Body of pancreas (tissue), 4 donors: ENCODE measurements at places on chromosomes 3 and 15. TPM values are rescaled to one million over a fixed set of nuclear protein-coding genes. Genes with fewer than 3 reads are reported as not detected.
A peak's percentile ranks its signal among the peaks of the same experiment; 100 is the strongest.

The STAC gene
- 1.3 TPM for total RNA-seq

The WDR93 gene
- 0.66 TPM for total RNA-seq

The GUCA1C gene
- total RNA-seq: 4.4 TPM

The ANAPC13 gene
- total RNA-seq: 21.3 TPM

The EPHB1 gene
- total RNA-seq: not detected

The GOLGA8Q gene
- total RNA-seq: 0.26 TPM

The SEMA4B gene
- total RNA-seq: 63.9 TPM

DNA sequence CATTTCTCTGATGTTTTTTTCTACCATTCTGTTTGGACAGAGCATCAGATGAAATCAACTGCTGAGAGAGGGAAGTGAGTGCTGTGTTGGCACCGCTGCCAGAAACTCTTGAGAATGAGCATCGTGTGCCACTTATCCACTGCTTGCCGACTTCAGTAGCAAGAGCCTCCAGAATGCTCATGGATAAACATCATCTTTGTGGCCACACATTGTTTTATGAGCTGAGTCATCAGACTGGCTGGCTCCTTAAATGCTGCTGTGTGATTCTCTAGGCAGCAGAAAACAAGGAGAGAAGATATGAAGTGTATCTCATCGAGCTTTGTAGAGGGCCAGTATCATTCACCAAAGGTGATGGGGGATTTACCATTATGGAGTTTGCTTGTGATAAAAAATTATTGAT lies 3.4 kb upstream of the DOCK3 start:
- DNase-seq: no peak

- peak; percentile 44 for DNase-seq
Observed at GRCh38 chr3:157122116-157122515, 37.8 kb downstream of the CCNL1 start.

DNA sequence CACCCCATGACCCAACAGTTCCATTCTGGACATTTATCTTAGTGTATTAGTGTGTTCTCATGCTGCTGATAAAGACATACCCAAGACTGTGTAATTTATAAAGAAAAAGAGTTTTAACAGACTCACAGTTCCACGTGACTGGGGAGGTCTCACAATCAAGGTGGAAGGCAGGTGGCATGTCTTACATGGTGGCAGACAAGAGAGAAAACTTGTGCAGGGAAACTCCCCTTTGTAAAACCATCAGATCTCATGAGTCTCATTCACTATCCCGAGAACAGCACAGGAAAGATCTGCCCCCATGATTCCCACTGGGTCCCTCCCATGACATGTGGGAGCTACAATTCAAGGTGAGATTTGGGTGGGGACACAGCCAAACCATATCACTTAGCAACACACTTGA lies 21.6 kb upstream of the GPD1L start:
- DNase-seq: no peak

- DNase-seq: no peak
Observed at GRCh38 chr3:127013758-127014535, 31.0 kb downstream of the PLXNA1 start.

DNA sequence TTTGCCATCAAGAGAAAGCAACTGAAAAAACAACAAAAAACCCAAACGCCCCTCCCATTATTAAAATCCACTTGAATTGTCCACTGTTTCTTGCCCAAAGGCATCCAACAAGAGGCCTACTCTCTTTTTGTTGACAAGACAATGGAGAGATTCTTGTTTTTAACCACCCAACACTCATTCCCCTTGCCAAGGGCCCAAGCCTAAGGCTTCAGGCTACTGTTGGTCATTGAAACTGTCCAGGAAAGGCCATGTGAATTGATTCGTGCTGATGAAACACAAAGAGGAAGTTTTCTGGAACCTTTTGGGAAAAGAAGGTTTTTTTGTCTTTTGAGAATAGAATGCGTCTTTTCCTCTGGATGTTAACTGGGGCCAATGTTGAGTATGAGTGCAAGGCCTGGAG lies 157.4 kb upstream of the PFN2 start:
- no peak for DNase-seq

DNA sequence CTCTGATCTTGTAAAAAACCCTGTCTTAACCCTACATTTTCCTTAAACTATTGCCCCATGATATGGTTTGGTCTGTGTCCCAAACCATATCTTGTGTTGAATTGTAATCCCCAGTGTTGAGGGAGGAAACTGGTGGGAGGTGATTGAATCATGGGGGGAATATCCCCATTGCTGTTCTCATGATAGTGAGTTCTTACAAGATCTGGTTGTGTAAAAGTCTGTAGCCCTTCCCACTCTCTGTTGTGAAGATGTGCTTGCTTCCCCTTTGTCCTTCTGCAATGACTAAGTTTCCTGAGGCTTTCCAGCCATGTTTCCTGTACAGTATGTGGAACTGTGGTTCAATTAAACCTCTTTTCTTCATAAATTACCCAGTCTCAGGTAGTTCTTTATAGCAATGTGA lies 881.4 kb downstream of the DIPK2A start:
- DNase-seq: no peak

- no peak for DNase-seq
Observed at GRCh38 chr3:9400616-9401015, 3.2 kb downstream of the SETD5 start.

- DNase-seq: peak; percentile 88
Observed at GRCh38 chr3:28726840-28727239, 378.2 kb upstream of the AZI2 start.

- peak; percentile 29 for DNase-seq
Observed at GRCh38 chr3:24264748-24265158, 229.9 kb downstream of the THRB start.

DNA sequence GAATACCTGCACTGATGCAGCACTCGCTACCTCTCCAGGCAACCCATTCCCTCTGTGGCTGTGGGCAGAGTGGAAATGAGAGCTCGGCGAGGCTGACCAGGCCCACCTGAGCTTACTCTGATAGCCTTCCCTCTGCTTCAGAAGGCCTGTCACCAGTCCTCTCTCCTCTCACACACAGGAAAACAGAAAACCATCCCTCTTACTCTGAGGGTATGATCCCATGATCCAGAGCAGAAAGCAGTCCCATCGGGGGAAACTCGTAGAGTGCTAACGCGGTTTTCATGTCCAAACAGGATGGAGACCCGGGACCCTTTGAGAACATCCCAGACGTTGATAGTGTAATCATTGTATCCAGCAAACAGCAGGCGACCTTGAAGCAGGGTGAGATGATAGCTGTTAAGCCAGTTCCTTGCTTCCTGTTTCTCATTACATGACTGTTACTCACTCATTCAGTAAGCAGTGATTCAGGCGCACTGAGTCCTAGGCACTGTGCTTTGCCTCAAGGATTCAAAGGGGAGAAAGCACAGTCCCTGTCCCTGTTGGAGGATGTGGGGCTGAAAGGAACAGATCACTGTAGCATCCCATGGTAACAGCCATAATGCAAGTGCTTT lies 11.8 kb upstream of the BCL2L10 start:
- DNase-seq: no peak

GRCh38 chr15:36370051-36370730 lies 209.2 kb upstream of the CDIN1 start:
- no peak for DNase-seq

DNA sequence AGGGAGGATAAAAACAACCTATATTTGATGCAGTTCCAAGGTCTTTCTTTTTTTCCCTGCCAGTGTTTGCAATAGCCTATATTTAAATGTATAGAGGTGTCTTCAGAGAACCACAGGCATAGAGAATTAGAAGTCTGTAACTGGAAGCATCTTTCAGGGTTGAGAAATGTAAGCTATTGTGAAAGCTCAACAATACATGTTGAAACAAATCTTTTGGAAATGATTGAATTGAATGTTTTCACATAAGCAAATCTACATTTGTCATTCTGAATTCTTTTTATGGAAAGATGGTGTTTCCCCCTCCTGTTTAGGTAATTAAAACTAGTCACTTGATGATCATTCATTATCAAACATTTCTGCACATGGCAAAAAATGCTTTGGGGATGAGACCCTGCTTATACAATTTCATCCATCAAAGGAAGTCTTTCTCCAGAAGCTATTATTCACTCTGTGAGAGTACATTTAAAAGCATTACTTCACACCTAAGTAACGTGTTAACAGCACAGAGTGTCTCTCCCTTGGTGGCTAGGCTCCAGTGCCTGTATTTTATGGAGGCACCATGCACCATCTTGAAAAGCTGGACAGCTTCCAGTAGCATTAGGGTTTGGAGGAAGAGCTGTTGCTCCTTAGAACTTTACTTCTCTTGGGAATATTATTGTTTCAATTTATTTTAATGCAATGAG lies 406.2 kb downstream of the LSAMP start:
- DNase-seq: no peak

GRCh38 chr3:46297658-46298423 lies 55.6 kb downstream of the CCR3 start:
- DNase-seq: no peak

GRCh38 chr3:192444096-192444790 lies 283.1 kb downstream of the FGF12 start:
- peak; percentile 75 for DNase-seq

DNA sequence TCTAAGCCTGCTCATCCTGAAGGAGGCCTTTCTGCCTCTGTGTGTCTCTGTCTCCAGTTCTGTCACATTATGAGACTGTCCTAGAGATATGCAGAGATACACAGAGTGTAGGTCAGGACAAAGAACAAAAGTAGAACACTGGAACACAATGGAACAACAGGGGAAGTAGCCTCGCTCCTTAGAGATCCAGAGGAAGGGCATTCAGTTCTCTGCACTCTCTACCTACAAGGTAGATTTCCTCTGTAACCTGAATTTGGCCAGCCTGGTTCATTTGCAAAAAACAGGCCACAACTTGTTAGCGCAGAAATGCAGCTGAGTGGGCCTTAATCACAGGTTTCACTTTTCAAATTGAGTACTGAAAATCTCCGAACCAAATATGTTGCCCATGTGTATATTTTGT lies 19.4 kb downstream of the NEK10 start:
- DNase-seq: no peak

- DNase-seq: peak; percentile 17
Observed at GRCh38 chr15:87752250-87752951, 504.1 kb downstream of the NTRK3 start.

DNA sequence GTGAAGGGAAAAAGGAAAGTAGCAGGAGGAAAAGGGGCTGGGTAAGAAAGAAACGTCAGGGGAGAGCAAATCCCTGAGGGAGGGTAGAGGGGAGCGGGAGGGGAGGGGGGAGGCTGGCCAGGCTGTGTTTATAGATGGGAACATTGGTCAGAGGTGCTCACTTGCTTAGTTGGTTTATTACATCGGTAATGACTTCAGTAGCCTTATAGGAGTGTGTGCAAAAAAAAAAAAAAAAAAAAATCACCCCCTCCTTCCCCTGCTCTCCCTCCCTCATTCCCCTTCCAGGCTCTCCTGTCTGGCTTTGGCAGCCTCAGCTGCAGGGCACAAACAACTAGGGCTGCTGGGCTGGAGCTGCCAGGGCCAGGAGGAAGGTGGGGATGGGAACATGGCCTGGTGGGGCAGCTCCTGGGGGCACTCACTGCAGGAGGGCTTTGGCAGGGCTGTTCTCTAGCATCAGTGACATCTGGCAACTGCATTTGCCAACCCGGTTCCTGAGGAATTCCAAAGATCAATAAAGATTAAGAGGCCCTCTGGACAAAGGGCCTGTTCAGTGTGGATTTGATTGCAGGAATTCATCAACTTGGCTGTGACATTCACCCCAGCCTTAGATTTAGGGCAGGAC lies 334.5 kb upstream of the FRG2C start:
- DNase-seq: peak; percentile 36

DNA sequence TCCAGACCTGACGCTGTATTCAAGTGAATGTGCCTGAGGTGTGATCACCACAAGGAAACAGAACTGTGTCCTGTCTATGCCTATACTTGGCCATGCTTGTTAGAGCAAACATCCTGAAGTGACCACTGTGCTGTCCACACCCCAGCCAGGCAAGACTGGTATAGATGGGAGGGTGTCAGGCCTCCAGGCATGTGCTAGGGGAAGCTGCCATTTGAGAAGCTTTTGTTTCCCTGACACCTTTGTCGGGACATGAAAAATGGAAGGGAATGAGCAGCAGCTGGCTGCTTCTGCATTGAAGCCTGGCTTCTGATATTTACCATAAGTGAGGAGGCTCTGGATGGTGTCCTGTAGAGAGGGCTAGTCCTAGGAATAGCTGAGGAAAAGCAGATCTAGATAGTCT lies 106.2 kb downstream of the CPNE4 start:
- no peak for DNase-seq

DNA sequence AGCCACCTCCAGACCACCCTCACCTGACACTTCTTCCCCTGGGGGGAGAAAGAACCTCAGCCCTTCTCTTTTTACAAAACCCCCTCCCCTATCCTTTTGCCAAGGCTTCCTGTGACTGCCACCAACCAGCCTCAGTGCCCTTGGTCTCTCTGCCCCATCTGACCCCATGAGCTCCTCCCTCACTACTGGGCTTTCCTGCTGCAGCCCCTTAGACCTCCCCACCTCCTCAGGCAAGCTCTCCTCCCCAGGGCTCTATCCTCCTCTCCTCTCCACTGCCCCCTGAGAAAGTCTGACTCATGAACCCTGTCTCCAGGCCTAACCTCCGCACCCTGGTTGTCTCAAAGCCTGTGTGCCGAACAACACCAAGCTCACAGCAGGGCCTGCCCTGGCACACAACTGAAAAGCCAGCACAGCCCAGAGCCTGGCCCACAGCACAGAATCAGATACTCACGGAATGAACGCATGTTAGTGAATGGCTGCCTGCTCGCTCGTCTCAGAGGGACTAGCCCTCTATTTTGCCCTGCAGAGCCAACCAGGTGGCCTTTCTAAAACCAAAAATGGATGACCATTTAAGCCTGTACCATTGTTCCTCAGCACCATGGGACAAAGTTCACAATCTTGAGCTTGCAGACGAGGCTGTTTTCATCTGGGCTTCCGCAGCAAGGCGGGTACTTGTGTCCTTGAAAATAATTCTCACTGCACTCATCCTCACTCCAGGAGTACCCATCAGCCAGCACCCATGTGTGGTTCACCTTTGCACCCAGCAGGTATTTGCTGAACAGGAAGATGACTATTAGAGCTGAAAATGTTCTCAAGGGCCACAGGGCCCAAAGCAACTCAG lies 1.7 kb downstream of the CHDH start:
- peak; percentile 32 for DNase-seq

- DNase-seq: no peak
Observed at GRCh38 chr3:152905631-152906030, 70.7 kb downstream of the P2RY1 start.

DNA sequence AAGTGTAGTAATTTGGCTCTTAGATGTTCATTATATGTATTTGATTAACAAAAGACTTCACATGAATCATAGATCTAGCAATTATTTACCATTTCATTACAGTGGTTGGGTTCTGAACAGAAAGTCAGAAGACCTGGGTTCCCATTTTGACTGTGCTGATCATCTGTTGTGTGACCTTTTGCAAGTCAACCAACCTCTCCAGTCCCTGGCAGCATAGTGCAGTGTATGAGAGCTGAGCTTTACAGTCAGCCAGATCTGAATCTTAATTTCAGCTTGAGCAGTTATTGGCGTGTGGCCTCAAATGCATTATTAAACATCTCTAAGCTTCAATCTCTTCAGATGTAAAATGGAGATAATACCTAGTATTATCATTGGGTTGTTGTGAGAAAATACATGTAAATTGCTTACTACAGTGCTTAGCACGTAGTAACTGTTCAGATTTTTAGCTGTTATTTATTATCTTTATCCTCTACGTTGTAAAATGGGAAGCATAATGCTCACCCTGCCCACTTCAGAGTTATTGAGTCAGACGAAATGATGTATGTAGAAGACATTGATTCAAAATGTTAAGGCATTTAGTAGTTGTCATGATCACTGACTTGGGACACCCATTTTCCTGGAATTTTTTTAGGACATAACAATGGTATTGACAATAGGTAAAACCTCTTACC lies 104.0 kb downstream of the KLHL25 start:
- no peak for DNase-seq
